ENCODE measurements at places on chromosomes 3 and 15.

DNA sequence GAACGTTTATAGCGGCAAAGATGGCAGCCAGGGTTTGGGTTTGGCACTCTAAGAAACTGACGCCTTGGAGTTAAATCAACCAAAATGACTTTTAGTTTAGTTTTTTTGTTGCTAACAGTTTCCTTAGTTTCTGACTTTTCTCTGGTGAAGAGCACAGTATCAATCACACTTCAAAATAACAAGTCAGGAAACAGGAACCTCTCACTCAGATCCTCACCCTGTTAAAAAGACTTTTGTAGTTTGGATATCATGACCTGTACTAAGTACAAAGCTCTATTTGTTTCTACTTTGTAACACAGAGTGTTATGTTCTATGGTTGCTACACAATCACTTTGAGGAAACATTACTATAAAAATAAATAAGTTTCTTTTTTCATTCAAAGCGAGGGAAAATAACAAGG is 51.1 kb downstream of the ATP10A start:
- no peak for DNase-seq

DNA sequence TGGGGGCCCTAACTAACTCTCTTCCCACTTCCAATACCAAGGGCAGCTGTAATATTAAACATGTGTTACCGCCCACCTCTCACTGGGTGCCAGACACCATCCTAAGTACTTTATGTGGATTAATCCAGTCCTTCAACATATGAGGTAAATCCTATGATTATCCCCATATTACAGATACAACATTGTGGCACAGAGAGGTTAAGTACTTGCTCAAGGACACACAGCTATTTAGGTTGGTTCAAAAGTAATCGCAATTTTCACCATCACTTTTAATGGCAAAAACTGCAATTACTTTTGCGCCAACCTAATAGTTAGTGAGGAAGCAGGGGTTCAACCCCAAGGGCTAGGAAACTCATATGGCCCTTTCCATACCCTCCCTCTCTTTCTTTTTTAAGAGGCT is 100.8 kb downstream of the SEMA5B start:
- no peak for DNase-seq

GRCh38 chr3:124230998-124231397 is 239.1 kb upstream of the ROPN1 start:
- no peak for DNase-seq

DNA sequence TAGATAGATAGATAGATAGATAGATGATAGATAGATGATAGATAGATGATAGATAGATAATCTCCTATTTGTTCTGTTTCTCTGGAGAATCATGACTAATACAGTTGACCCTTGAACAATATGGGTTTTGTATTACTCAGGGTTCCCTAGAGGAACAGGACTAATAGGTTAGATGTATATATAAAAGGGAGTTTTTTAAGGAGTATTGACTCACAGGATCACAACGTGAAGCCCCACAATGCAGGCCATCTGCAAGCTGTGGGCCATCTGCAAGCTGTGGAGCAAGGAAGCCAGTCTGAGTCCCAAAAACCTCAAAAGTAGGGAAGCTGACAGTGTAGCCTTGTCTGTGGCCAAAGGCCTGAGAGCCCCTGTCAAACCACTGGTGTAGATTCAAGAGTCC is 67.6 kb downstream of the PYDC2 start:
- DNase-seq: no peak

GRCh38 chr3:24191801-24192403 is 246.8 kb downstream of the NR1D2 start:
- no peak for DNase-seq

DNA sequence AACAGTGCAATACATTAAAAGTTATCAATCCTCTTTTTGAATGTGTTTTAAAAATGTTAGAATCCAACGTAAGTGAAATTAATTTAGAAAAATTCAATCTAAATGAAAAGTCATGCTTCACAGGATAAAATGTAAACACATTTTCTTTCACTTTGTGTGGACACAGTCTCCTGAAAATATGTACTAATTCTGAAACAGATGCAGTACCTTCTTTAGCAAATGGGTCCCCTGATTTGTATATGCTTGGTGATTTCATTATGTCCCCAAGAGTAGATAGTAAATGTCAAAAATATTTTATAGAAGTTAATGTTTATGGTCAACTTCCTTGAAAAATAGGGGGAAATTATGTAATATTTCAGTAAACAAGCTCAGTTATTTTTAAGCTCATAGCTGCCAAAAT is 28.9 kb downstream of the FOXP1 start:
- DNase-seq: no peak

GRCh38 chr3:99659032-99659431 is 20.6 kb downstream of the COL8A1 start:
- no peak for DNase-seq

GRCh38 chr15:47182818-47183217 is 534.5 kb upstream of the SEMA6D start:
- DNase-seq: no peak

- DNase-seq: no peak
Measured at GRCh38 chr15:85099195-85099803, 117.6 kb downstream of the PDE8A start.

GRCh38 chr3:126891791-126892190 is 91.1 kb upstream of the PLXNA1 start:
- no peak for DNase-seq

DNA sequence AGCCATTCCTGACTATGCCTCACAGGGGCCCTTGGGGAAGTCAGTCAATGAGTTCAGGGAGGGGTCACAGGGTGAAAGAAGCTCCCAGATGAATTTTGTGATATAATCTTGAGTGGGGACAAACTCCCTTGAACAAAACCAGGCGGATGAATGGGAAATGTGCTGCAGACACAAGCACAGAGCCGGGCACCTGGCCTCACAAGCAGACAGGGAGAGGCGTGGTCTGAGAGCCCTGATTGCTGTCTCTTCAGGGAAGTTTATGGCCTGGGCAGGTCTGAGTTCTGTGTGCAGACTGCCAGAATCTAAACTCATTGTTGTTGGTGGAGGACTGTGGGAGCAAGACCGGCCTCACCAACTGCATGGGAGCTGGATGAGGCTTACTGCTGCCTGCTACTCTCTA is 591.8 kb downstream of the EPHA3 start:
- no peak for DNase-seq

- DNase-seq: no peak
Measured at GRCh38 chr3:69770976-69771634, 31.8 kb downstream of the MITF start.

DNA sequence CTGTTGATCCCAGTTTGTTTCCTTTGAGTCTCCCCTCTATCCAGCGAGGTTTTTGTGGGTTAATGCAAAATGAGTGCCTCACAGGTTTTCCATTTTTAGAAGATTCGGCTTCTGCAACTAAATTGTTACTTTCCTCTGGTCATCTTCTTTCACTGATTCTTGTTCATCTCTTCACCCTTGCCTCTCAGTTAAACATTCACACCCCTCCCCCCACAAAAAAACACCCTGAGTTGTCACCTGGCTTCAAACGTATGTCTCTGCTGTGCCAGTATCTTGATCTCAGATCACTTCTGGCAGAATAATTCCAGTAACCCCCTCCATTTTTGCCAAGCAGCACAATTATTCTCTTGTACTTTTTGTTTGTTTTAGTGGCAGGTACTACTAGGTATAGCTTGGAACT is 12.3 kb upstream of the CLDN16 start:
- no peak for DNase-seq

- no peak for DNase-seq
Measured at GRCh38 chr3:184409946-184410500, 30.2 kb downstream of the CHRD start.

- DNase-seq: no peak
Measured at GRCh38 chr3:60309539-60310268, 941.5 kb downstream of the FHIT start.

- no peak for DNase-seq
Measured at GRCh38 chr3:10395196-10395595, 74.3 kb upstream of the SEC13 start.

- no peak for DNase-seq
Measured at GRCh38 chr3:170322566-170323269, 34.8 kb upstream of the SKIL start.

- DNase-seq: peak; percentile 87
Measured at GRCh38 chr15:85840079-85840801, 45.5 kb upstream of the KLHL25 start.

DNA sequence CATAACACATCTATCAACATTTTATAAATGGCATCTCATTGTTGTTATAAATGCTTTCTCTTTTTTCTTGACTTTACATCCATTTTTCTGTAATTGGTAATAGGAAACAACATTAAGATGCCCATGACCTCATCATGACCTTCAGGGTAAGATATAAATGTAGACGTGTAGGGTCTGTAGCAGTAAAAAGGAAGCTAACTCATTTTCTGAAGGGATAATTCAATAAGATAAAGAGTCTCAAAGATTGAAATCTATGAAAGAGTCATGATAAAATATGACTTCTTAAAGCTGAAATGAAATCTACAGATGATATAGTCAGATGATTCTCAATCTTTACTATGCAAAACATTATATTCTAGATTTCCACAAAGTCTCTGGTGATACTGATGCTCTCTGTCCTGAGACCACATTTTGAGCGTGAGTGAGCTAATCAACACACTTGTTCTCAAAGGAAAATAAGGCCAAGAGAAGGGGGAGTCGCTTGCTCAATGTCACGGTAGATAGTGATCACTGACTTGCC is 38.5 kb downstream of the TPRG1 start:
- no peak for DNase-seq

- DNase-seq: no peak
Measured at GRCh38 chr15:35014241-35014640, 26.2 kb upstream of the ZNF770 start.

GRCh38 chr3:126925411-126926171 is 57.3 kb upstream of the PLXNA1 start:
- no peak for DNase-seq

- no peak for DNase-seq
Measured at GRCh38 chr3:147653367-147653923, 244.3 kb downstream of the ZIC1 start.

GRCh38 chr3:1404270-1404962 is 311.6 kb downstream of the CNTN6 start:
- no peak for DNase-seq

DNA sequence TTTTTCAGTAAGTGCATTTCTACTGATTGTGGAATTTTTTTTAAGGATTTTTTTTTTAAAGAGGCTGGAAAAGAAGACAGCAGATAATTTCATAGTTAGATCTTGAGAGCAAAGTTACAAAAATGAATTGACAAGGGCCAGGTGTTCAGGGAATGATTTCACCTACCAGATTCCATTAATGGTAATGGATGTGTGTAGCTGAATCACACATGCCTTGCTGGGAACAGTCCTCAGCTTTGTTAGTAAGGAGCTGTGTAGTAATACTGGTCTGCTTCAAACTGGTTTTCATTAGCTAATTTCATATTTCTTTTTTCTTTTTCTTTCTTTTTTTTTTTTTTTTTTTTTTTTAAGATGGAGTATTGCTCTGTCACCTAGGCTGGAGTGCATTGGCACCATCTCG is 16.0 kb downstream of the NR1D2 start:
- DNase-seq: no peak

- DNase-seq: no peak
Measured at GRCh38 chr3:98735761-98736269, 27.3 kb upstream of the ST3GAL6 start.

DNA sequence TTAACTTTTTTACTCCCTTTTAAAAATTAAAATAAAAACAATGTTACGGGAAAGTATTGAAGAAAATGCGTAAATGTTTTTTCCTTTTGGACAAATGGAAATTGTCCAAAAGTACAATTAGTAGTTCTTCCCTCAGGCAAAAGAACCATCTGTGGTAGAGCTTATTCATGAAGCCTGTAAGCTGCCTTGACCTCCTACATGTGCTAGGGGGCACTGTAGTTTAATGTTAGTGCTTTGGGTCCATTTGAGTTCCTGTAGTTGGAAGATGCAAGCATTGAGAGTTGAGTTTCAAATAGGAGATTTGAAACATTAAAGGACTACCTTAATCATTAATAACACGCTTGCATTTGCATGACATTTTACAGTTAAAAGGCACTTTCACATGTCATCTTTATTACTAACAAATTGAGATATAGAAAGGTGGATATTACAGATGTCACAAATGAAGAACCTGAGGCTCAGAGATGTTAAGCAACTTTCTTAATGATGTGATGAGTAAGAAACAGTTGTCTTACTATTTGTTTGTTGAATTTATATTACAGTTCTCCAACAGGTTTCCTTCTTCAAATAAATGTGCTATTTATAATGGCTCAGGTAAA is 1.8 kb upstream of the ZNF385D start:
- no peak for DNase-seq

DNA sequence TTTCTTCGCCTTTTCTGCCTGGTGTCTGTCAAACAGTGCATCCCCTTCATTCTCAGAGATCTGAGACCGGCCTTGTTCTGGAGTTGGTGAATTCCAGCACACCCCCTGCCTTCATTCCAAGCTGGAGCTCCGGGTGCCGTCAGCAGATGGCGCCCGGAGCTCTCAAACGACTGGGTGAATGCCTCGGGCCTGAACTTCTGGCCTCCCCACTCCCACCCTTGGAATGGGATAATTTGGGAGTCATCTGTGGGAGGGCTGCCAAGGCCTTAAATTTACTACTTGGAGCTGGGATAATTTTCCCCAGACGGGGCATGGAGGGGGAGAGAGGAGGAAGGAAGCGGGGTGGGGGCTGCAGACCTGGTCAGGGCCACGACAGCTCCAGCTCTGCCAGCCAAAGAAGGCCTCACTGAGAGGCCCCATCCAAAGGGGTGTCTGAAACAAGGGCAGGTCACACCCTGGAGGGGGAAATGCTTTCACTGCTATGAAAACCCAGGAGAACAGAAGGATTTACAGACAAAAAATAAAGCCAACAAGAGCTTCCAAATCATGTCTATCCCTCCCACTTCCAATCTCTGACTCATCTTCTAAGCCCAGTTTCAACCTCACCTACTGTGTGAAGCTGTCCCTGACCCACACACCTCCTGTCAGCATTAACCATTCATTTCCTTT is 187.9 kb downstream of the OPA1 start:
- DNase-seq: peak; percentile 41

GRCh38 chr3:106552351-106553043 is 683.7 kb upstream of the CBLB start:
- no peak for DNase-seq

GRCh38 chr3:13712682-13713180 is 163.8 kb downstream of the FBLN2 start:
- DNase-seq: no peak

GRCh38 chr3:100606894-100607512 is 2.4 kb upstream of the ADGRG7 start:
- DNase-seq: no peak

Measured in CD4-positive, alpha-beta T cell treated with Interleukin-17A for 4 hours (primary cell).